SK-N-SH treated with all-trans-retinoic acid at 6 μM for 48 hours (cell line): ENCODE measurements at places on chromosomes 6 and 20.

- ATAC-seq, result no peak
These were observed 129.6 kb downstream of the PLCB4 start for GRCh38 chr20:9198460-9198859.

DNA sequence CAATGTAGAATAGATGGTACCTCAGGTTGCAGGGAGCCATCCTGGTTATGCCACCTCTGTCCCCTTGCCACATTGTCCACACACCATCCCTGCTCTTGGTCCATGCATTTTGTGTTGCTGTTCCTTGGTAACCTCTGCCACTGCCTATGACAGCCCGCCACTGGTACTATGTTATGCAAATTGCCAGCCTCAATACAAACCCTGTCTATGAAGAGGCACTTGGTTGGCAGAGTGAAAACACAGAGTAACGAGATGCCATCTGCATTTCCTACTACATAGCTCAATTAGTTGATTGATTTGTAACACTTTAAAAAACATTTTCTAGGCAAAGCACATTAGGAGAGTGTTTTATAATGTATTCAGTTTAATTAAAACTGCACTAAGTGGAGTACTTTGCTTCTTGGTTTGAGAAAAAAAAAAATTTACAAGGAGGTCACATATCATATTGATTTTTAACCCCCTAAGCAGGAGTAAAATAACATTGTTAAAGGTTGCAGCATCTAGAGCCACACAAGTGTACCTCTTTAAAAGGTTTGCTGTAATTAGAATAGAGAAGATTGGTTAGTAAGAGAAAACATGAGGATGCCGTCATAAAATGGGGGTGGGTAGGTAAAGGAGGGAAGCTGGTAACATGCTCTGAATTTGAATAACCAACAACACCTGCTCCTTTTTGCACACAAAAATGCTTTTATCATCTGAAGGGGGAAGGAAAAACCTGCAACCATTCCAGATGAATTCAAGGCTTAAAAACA, 817.1 kb downstream of the KIF16B start:
- ATAC-seq, result no peak

GRCh38 chr6:87155842-87156815, 764 bp downstream of the ZNF292 start:
- ATAC-seq, result peak; percentile 21

DNA sequence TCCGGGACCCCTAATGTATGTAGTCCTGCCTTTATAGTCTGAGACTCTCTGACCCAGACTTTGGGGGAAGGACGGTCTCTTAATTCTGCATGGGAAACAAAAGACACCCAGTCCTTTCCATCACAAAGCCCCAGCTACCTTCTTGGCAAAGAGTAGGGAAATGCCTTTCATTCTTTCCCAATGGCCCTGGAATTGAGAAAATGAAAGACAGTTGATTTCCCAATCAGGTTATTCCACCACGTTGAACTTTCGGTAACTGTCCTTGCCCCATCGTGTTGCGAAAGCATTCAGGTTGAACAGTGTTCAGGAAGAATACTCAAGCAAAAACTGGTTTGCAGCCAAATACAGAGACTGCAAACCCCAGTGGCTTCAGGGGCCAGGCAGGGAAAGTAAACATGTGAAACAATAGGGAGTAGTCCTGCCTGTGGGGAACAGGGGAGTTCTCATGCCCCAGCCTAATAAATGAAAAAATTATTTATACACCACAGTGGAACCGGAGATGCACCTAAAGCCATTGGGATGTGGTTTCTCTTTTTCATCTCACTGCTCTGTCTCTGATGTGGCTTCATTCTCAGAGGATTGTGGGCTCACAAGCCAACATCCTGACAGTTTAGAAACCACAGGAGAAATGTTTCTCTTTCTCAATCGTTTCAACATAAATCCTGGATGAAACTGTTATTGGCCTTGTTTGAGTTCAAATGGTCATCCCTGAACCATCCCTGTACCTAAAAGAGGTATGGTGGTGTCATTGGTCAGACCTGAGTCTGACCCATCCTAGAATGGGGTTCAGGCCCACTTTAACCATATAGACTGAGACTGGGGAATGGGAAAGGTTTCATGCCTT, 44.2 kb upstream of the SLC9A8 start:
- peak; percentile 26; the same call in 2 of the 3 replicates for ATAC-seq

DNA sequence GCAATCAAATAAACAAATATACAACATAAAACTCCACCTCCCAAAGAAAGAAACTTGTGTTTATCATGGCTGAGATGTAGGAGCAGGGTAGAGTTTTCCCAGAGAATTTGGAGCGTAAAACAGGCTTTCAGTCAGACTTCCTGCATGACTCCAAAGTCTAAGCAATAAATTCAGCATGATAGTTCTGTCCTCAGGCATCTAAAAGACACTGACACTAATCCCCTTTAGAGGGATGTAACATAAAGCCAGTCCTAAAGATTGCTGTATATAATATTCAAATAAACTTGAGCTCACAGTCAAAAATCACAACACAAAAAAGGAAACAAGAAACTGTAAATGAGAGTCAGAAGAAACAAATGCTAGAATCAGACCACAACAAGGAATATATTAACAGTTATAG, 234.4 kb downstream of the CENPW start:
- no peak for ATAC-seq

DNA sequence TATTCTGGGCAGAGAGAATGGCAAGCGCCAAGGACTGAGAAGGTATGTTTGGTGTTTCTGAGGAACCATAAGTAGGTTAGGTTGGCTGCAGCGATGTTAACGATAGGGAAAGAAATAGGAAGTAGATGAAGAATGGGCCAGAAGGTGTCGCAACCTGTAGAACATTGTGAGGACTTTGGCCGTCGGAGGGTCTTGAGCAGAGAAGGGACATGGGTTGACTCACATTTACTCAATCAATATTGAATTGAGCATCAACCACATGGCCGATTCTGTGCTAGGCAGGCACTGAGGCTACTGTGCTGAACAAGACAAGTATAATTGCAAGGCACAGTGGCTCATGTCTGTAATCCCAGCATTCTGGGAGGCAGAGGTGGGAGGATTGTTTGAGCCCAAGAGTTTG, 26.8 kb upstream of the RPN2 start:
- ATAC-seq, result no peak

GRCh38 chr6:51526922-51527321, 560.5 kb downstream of the PKHD1 start:
- ATAC-seq, result no peak

- ATAC-seq, result no peak
These were observed 64.3 kb downstream of the MKKS start for GRCh38 chr20:10369723-10370090.

- ATAC-seq, result no peak
These were observed 597.9 kb upstream of the FLRT3 start for GRCh38 chr20:14935285-14935684.

DNA sequence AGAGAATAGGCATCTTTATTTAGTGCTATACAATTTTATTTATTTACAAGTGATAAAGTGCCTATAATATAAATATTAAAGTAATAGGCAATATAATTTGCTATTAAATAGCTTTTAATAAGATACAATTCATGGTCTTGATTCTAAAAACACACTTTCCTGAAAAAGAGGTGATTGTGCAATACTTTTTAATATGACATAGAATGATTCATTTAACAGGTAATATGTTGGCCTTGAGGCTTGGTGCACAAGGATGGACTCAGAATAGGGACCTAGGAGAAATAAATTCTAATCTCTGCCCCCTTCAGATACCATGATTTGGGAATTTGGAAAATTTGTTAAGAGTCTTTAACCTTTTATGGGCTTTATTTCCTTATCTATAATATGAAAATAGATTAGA, 149.9 kb upstream of the FUT9 start:
- no peak for ATAC-seq

DNA sequence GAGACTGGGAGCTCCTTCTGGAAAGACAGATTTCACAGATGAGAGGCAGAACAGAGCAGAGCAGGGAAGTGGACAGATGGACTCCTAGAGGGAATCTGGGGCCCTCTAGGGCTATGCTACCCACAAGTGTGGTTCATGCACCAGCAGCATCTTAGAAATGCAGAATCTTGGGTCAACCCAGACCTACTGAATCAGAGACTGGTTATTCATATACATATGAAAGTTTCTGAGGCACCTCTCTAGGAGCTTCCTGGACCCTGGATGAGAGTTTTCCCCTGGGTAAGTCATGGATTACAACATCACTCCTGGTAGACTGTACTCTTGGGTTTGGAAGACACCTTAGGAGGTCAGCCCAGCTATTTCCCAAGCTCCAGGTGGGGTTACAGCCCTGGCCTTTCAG, 55.4 kb upstream of the SAYSD1 start:
- ATAC-seq, result no peak

DNA sequence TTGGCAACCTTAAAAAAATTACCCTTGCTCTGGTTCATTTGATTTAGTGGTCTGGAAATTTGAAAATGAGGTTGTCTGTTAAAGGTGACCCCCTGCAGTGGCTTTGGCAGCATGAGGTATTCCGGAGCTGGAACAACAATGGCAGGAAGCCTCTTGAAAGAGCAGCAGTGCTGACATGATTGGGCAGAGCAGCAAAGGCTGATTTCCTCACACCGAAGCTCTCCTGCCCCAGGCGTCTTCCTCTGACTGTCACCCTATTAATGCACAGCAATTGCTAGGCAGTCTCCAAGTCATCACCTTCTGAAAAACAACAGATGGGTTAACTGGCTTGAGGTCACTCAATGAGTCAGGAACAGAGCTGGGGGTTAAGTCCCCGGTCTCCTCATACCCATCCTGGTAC, 241.8 kb upstream of the MMS22L start:
- no peak for ATAC-seq

GRCh38 chr6:1063671-1064355, 248.1 kb upstream of the FOXQ1 start:
- ATAC-seq, result no peak

- ATAC-seq, result no peak
These were observed at the start of gene OTOR for GRCh38 chr20:16748308-16748900. Gene OTOR, plus strand, starts transcription at chr20:16748358. Its CDS starts 44 bp downstream, at chr20:16748402.

- ATAC-seq, result no peak
These were observed 72.4 kb upstream of the KIF25 start for GRCh38 chr6:167925026-167925425.

DNA sequence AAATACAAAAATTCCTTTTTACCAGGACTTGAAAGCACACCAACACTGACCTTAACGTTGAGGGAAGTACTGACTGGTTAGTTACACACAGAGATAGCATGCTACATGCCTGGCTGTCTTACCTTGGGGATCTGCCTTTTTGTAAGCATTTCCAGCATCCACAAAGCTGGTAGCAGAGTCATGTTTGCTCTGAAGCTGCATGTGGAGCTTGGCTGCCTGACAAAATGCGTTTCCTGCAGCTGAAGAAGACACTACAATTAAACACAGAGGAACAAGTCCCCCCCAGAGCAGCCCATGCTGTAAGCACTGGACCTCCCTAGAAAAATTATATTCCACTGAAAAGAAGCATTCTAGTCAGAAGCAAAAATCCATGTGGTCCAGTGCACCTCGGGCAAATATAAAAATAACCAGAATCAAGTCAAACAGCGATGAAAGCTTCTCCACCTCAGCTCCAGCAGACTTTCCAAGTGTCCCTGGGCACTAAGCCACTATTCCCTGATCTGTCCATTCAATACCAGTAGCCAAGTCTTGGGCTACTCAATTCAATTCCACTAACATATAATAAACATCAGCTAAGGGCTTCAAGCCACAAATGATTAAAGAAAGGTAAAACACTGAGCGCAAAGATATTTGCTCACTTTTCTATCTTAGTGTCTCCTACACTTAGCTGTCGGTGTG, 24.2 kb downstream of the NAPB start:
- no peak for ATAC-seq

- peak; percentile 90 for ATAC-seq
These were observed 12.4 kb downstream of the WFDC3 start for GRCh38 chr20:45779011-45779915.

- ATAC-seq, result no peak
These were observed 63.0 kb downstream of the ABHD12 start for GRCh38 chr20:25327521-25328235.

DNA sequence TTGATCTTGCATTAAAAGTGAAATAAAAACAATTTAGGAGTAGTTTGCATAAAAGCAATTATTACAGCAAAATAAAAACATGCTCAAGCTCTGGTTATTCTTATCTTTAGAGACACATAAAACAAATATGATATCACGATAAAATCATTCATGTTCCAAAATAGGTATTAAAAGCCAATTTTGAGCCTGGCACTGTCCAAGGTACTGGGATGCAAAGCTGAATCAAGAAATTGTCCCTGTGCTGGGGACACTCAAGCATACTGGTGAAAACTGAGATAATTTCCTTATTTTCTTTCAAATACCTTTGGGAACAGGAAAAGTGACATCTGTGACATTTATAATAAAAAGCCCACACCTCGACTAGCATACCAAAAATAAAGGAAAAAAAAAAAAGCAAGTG, 931 bp upstream of the MTCL3 start:
- no peak for ATAC-seq

GRCh38 chr6:106508834-106509233, 120.5 kb downstream of the RTN4IP1 start:
- no peak for ATAC-seq

- ATAC-seq, result no peak
These were observed 509.9 kb downstream of the TENT5A start for GRCh38 chr6:81242624-81243023.

- ATAC-seq, result no peak
These were observed 112.1 kb upstream of the BCLAF1 start for GRCh38 chr6:136401749-136402148.
